Type B pancreatic cell (in vitro differentiated cells): ENCODE measurements at places on chromosomes 5 and 9. TPM values are rescaled to one million over a fixed set of nuclear protein-coding genes. Genes with fewer than 3 reads are reported as not detected.

DPM2 gene
- 41.6 and 56.3 TPM in 2 replicates for total RNA-seq

GRCh38 chr9:71004196-71004595 is 117.2 kb downstream of the TRPM3 start:
- no peak overlapping the region for H3K27ac ChIP-seq
- H3K27me3 ChIP-seq: no peaks in the 10 kb centered on the region
- no peaks in the 10 kb centered on the region for H3K4me1 ChIP-seq
- DNase-seq: no peak
- no peak overlapping the region for H3K4me3 ChIP-seq

CER1 gene
- 0.38 and 0.99 TPM in 2 replicates for total RNA-seq

TAF11L5 gene
- total RNA-seq: not detected in 2 replicates

DNA sequence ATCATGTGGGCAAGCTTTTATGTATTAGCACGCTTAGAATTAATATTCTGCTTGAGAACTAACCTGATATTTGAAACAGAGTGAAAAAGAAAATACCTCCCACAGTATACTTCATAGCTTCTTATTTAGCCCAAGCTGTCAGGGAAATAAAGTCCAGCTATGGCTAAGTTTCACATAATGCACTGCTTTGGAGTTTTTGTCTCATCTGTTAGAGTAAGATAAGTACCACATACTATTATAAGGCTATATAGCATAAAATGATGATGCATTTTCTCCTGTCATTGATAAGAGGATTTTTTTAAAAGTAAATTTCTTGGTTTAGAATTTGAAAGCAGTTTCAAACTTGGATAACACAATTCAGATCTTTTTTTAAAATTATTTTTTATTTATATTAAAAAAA is 2.4 kb upstream of the ANKDD1B start:
- no peak overlapping the region for H3K27ac ChIP-seq
- peaks cover 7% of the 10 kb centered on the region for H3K36me3 ChIP-seq

DNA sequence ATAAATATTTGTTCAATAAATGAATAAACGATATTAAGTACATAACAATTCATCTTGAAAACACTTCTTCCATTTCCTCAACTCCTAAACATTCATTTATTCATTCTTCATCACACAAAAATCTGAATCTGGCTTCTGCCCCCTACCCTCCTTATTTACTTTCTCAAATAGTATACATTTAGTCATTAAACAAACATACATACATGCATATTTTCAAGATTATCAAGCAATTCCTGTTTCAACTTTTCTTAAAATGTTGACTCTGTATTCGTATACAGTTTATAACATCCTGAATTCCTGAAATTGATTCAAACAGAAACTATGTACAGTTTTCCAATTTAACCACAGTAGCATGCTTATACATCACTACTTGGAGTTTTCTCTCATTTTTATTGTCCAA is 129.0 kb downstream of the MUSK start:
- H3K27ac ChIP-seq: no peak overlapping the region
- no peak overlapping the region for H3K4me3 ChIP-seq
- no peaks in the 10 kb centered on the region for H3K36me3 ChIP-seq
- H3K4me1 ChIP-seq: no peaks in the 10 kb centered on the region
- DNase-seq: no peak

NRG2 gene
- 0.24 and 1.4 TPM in 2 replicates for total RNA-seq

CTNND2 gene
- total RNA-seq: 31.5 and 49.5 TPM in 2 replicates

SPATA31A6 gene
- total RNA-seq: not detected in 2 replicates

AJM1 gene
- 3.2 and 3.6 TPM in 2 replicates for total RNA-seq

DNA sequence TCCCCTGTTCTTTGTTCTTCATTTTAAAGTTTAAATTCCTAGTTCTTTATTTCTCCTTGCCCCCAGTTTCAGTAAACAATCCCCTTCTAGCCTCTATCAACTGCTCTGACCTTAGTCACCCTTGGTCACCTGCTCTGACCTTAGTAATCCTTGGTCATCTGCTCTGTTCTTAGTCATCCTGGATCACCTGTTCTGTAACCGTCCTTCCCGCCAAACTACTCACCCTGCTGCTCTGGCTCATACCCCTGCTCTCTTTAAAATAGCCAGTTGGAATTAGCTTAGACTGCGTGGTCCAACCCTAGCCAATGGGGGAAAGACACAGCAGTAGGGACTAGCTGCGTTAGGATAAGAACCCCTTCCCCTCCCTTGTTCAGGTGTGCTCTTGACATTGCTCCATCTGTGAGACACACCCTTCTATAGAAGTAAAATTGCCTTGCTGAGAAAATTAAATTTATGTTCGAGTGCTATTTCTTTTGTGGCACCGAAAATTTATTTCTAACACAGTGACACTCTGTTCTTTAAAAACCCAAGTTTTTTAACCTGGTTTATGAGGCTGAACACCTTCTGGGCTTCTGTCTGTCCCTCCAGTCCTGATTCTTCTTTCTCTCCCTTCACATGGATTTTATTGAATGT is 3.8 kb downstream of the PRRC1 start:
- no peaks in the 10 kb centered on the region for H3K27me3 ChIP-seq
- H3K4me1 ChIP-seq: peaks cover 16% of the 10 kb centered on the region
- no peak for DNase-seq
- H3K27ac ChIP-seq: peak overlapping the region; percentile 41
- H3K36me3 ChIP-seq: peaks cover 49% of the 10 kb centered on the region
